CD4-positive, alpha-beta T cell (primary cell): ENCODE measurements at places on chromosomes 1 and 21.

DNA sequence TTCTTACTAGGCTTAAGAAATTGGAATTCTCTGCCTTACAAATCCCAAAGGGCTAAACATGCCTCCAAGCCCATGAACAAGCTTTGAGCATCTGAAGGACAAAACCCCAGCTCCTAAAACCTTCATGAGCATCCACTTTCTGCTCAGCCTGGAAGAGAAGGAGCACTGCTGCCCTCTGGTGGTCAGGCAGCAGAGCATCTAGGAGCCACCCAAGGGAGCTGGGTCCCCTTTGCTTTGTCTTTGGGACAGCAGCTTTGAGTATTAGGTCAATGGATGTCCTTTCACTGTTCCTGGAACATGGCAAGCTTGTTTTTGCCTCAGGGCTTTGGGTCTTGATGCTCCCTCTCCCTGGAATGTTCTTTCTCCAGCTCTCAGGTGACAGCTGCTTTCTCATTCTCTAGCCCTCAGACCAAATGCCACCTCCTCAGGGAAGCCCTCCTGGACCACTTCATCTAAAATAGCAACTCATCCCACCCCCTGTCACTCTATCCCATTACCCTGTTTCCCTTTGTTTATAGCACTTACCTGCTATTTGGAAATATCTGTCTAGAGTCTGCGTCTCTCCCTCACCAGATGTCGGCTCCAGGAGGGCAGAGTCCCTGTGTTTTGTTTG, 25.7 kb downstream of the RAB7B start:
- DNase-seq: peak; percentile 72

GRCh38 chr1:2506007-2506860, 20.2 kb downstream of the PANK4 start:
- DNase-seq: no peak

GRCh38 chr1:212166244-212166643, 119.0 kb upstream of the PPP2R5A start:
- no peak for DNase-seq

GRCh38 chr1:47684964-47685762, 247.3 kb downstream of the FOXD2 start:
- DNase-seq: no peak

DNA sequence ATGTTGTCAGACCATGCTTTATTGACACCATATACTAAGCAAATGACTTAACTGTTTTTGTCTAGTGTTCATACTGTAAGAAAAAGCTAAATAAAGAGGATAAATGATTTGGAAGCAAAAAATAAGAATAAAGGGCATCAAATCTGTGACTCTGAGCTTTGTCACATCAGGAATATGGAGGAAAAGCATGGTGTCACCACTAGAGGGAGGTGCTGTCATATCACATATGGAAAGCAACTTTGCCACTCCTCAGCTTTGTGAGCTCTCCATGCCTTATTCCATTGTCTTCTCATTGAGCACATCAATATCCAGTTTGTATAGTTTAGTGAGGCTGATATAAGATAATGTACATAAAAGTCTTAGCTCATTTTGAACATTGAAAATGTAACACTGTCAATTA, 20.8 kb upstream of the GBP1 start:
- no peak for DNase-seq

GRCh38 chr1:166789286-166789685, 50.0 kb upstream of the POGK start:
- no peak for DNase-seq
